HuH-7 (cell line): ENCODE measurements at places on chromosomes 1 and 21.

DNA sequence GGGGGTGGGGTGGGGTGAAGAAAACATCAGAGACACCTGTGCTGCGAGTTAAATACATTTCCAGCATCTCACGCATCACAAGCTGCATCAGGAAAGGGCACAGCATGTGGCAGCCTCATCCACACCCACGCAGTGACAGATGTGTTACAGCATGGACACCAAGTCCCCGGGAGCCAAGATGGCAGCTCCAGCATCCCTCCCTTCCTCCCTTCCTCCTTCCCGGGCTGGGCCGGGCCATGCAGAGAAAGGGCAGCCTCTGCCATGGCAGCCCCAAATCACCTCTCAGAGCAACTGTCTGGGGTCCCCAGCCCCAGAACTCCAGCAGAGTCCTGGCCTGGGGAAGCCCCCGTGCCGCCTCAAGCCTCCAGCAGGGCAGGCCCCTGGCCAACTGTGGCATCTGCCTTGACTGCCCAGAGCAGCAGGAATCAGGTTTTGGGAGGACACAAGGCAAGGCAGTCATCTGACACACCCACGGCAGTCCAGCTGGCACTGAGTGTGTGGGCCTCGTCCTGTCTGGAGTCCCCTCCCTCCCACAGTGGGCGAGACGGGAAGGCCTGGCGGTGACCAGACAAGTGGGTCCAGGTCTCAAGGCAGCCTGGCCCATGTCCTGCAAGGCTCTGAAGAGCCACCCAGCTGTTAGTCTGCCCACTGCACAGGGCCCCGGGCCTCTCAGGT is 6.2 kb downstream of the SMIM1 start:
- DNase-seq = no peak

DNA sequence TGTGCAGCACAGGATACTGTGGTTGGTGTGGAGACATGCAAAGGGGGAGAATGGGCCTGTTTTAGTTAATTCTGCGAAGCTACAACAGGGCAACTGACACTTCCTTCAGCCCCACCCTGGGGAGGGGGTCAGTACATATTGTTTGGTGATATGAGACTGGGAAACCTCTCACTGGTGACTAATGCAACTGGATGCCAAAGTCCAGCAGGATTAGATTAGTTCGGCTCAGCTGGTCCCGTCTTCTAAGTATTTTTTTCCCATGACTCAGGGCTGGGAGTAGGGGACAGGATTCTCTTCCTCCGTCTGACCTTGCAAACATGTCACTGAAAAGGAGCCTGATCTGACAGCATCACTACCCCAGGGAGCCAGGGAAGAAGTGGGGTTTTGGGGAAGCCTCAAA is 43.0 kb downstream of the PLXNA2 start:
- no peak for DNase-seq

DNA sequence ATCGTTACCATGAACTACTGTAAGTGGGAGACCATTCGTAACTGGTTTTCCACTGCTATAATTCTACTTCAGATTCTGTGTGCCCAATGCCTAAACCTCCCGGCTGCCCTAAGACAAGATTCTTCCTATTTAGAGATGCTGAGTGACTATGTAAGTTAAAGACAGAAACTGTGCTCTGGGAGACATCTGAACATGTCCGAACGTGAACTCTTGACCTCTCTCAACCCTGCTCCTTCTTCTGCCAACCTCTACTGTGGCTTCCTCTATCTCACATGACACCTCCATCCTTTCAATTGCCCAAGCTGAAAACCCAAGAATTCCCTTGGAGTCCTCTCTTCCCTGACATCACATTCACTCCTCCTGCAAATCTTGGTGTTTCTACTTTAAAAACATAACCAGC is 182.9 kb downstream of the AKT3 start:
- no peak for DNase-seq

DNA sequence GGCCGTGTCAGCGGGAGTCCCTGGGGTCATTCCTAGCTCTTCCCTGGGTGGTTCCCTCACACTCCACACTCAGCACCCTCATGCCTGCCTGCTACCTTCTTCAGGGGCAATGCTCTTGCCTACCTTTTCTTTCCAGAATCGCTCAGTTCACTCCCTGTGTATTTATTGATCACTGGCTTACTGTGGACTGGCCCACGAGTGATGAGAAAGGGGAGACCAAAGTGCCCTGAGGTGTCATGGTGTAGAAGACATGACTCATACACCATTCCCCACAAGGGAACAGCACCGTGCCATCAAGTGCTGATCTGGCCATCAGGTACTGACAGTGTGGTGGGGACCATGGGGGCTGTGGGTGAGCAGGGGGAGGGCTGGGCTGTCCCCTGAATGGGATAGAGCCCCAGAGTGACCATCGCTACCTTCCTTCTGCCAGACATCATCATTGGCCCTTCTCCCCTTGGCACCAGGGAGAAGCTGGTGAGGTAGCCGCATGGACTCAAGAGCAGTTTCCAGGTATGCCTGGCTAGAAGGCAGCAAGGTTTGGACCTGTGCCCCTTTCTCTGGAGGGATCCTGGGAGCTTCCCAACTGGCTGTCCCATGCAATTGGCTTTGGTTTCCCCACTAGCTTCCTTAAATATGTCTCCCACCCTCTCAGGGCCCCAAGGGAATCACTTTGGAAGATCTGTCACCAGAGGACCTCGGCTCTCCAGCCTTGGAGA is 17.2 kb upstream of the LRRN2 start:
- no peak for DNase-seq

DNA sequence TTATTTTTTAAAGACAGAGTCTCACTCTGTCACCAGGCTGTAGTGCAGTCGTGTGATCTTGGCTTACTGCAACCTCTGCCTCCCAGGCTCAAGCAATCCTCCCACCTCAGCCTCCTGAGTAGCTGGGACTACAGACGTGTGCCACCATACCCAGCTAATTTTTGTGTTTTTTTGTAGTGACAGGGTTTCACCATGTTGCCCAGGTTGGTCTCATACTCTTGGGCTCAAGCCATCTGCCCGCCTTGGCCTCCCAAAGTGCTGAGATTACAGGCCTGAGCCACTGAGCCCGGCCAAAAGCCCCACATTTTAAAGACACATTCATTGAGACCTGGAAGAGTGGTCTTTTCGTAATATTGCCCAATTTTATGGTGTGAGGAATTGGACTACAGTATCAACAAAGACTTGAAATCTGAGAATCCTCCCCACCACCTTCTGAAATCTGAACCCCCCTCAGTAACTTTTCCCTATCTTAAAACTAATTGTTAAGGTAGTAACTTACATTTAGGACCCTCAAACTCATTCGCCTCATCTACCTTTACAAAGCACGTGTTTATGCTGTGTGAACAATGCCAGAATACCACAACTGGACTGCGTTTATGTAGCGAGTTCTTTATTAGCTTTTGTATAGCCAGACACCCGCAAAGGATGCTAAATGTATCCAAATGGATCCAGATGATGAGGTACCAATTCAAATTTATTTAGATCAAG is 2.7 kb downstream of the ERRFI1 start:
- no peak for DNase-seq

GRCh38 chr1:248388426-248388825 is 12.9 kb downstream of the OR2T6 start:
- no peak for DNase-seq

DNA sequence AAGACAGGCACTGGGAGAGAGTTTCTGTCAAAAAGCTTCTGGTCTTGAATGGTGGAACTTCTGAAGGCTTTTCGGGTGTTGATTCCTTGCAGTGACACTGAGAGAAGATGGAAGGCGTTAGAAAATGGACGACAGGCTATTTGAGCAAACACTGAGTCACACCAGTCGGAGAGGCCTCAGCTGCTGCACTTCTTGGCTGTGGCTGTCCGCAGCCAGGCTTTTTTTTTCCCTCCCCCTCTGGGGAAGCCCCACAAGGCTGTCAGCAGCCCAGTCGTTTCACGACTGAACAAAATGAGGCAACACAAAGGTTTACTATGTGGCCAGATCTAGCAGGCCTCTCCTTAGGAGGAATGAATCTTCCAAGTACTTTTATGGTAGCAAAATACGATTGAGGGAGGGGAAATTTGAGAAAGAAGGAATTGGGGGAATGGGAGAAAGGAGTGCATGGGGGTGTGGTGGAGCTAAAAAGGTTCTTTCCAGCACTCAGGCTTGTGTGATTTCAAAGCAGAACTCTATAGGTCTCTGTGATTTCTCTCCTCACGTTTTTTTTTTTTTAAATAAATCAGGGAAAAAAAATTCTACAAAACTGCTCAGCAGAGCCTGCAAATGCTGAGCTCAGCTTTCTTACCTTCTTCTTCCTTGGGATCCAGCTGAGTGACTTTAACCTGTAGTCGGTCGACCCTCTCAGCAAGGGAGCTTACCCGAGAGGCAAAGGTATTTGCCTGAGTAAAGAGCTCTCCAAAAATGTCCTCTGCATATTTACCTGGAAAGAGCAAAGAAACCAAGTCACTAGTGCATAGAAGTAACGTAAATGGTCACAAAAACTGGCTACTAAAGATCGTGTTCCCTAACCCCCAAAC is 26.1 kb downstream of the GPR3 start:
- no peak for DNase-seq

- no peak for DNase-seq
These were observed 9.4 kb upstream of the SLC25A24 start for GRCh38 chr1:108209456-108210108.

- DNase-seq = no peak
These were observed 1.1 kb upstream of the FABP3 start for GRCh38 chr1:31373897-31374486.

DNA sequence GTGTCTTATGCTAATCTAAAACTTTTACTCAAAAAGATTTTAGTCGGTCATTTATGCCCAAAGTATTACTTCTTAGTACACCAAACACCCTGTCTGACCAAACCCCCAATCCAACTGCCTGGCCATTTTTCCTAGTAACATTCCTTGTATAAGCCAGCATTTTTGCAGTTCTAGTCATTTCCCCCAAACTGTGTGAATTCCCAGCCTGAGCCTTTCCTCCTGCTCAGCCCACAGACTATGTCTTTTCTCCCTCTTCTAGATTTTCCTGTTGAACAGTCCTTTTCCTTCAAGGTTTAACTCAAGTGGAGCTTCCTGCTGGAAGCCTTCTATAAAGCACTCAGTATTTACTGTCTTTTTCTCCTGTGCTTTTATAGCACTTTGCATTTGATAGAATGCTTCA is 843.8 kb downstream of the USP25 start:
- no peak for DNase-seq

- DNase-seq = no peak
These were observed 5.8 kb downstream of the CELSR2 start for GRCh38 chr1:109255097-109255651.

- DNase-seq = peak; percentile 53
These were observed 553 bp downstream of the TTF2 start for GRCh38 chr1:117060441-117061317.

DNA sequence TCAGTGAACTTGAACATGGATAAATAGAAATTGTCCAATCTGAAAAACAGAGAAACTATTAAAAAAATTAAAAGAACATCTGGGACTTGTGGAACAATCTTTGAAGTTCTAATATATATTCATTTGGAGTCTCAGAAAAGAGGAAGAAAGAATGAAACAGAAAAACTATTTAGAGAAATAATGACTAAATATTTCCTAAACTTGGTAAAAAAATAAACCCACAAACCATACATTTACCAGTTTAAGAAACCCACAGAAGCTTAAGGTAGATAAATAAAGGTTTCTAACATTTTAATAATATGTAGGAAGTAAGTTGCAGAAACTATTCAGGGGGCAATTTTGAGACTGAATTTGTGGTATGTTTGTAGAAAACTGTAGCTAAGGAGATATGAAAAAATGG is 437.8 kb downstream of the PTBP2 start:
- DNase-seq = no peak

DNA sequence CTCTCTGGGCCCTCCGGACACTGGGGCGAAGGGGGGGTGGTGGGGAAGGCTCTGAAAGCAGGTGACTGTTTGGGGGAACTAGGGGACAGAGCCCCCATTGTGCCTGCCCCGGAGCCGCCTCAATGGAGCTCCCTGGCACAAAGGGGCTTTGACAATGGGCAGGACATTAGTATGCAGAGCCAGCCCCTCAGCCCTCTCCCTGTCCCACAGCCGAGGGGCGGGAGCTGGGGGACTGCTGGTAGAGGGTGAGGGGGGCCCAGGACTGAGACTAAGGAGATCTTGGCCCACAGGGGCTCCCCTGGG is 7.8 kb downstream of the KCNJ10 start:
- DNase-seq = no peak

DNA sequence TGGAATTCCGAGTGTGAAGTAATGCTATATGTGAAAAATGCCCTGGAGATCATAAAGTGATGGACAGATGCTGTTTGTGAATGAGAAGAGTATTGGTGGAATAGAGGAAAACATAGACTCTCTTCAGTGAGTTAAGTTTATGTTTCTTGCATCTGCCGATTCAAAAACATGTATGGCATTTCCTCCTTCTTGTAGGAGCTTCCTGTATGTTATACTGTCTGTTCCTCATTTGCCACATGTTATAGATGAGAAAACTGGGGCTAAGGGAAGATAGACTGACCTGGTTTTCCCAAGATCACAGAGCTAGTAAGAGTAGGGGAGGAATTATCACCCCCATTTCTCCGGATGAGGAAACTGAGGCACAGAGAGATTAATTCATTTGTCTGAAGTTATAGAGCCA is 41.1 kb upstream of the IL20 start:
- DNase-seq = no peak

- DNase-seq = no peak
These were observed 25.5 kb downstream of the CD58 start for GRCh38 chr1:116545359-116545705.

DNA sequence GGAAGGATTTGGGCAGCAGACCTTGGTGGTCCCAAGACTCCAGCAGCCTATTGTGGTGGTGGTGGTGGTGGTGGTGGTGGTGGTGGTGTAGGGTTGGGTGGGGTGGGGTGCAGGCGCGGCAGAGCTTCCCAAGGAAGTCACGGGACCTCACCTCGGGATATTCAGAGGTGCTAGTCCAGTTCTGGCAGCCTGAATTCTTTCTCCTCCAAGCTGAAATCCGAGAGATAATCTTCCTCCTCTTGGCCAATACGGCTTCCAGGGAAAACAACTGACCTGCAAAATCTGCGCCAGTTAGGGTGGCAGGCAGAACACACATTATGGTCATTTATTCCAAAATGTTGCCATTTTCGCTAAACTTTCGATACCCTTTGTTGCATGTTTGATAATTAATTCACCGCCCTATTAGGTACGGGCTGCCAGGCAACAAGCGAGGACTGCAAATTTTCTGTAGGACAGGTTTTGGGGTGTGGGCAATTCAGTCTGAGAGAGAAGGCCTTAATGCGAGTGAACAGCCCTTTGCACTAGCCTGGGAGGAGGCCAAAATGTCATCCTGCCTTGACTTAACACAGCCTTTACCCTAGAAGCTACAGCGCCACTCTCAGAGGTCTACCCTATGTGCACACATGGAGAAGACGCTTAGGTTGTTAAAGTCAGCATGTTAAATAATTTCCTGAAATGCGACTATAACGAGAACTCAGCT is 33.2 kb upstream of the BSDC1 start:
- DNase-seq = no peak

- DNase-seq = no peak
These were observed 52.5 kb upstream of the ID3 start for GRCh38 chr1:23611601-23612327.

- no peak for DNase-seq
These were observed 198.9 kb upstream of the UBE2U start for GRCh38 chr1:64004451-64005025.
